ENCODE measurements at places on chromosomes 4 and X. TPM values are rescaled to one million over a fixed set of nuclear protein-coding genes. Genes with fewer than 3 reads are reported as not detected.
A peak's percentile ranks its signal among the peaks of the same experiment; 100 is the strongest.

GRCh38 chrX:41561045-41561444 lies 113.9 kb downstream of the NYX start:
- no peak for DNase-seq

GRCh38 chr4:181909368-181909767 lies 333.8 kb upstream of the TENM3 start:
- no peak for DNase-seq

DNA sequence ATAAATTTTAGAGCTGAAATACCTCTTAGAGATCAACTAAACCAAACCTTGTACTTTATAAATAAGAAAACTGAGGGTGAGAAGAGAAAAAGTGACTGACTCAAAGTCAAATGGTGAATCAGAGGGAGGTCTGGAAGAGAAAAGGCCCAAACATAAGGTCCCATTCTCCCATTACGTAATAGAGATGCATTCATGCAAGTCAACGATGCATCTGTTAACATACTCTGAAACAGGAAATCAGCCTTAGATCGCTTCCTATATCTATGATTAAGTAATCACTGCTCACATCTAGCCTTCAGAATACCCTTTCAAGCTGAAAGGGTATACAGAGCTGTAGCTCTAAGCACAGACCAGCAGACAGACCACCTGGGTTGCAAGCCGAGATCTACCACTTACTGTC lies 6.5 kb downstream of the RNF150 start:
- no peak for DNase-seq

DNA sequence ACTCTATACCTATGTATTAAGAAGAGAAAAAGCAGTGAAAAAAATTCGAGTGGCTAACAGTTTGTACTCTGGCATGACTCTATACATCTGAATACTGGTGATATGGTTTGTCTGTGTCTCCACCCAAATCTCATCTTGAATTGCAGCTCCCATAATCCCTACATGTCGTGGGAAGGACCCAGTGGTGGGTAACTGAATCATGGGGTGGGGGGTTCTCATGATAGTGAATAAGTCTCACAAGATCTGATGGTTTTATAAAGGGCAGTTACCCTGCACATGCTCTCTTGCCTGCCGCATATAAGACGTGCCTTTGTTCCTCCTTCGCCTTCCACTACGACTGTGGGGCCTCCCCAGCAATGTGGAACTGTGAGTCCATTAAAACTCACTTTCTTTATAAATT lies 70.4 kb downstream of the LRBA start:
- no peak for DNase-seq

- DNase-seq, result no peak
Observed at GRCh38 chr4:133803341-133803740, 398.2 kb downstream of the PABPC4L start.

DNA sequence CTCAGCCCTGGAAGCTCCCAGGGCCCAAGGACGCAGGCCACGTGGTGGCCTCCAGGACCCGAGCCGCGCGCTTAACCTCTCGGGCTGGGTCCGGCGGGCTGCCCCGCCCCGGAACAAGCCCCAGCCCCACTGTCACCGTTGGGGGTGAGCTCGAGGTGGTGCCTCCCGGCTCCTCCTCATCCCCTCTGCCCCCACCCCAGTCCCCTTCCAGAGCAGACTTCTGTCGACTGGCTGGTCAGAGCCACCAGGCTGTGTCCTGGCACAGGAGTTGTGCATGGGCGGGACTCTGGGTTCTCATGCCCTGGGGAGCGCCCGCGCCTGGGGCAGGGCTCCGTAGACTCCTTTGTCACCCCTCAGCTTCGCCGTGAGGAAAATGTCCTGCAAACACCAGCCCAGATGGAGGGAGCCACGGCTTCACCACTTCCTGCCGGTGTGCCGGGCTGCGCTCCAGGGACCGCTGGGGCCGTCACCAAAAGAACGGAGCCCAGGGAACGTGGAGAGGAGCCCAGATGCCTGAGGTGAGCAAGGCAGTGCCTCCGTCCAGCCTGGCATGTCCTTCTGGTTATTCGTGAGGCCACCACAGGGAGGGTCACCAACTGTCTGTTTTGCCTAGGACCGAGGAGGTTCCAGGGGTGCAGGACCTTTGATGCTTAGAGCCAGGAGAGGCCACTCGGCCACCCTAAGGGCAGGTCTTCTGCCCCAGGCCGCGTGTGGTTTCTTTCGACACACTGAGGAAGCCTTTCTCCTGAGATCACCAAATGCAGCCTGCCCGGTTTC lies 7.1 kb upstream of the RGS12 start:
- no peak for DNase-seq

GRCh38 chrX:104084534-104085277 lies 8.7 kb upstream of the TMSB15C start:
- no peak for DNase-seq

DNA sequence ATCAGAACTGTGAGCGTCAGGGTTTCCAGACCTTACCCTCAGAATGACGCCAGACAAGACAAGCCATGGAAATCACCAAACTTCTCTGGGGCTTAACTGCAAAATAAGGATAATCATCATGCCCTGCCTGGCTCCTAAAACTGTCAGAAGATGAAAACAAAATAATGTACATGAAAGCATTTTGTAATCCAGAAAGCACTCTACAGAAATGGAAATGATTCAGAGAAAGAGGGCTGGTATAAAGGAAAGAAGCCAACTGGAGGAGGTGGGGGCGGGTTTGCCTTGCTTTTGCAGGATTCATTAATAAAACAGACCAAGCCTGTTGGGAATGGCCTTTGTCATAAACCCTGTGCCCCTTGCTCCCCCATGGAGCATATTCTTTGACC lies 47.3 kb downstream of the SEPSECS start:
- no peak for DNase-seq

GRCh38 chr4:8538076-8538702 lies 42.0 kb upstream of the GPR78 start:
- no peak for DNase-seq

- no peak for DNase-seq
Observed at GRCh38 chrX:42797651-42798269, 19.8 kb upstream of the PPP1R2C start.

DNA sequence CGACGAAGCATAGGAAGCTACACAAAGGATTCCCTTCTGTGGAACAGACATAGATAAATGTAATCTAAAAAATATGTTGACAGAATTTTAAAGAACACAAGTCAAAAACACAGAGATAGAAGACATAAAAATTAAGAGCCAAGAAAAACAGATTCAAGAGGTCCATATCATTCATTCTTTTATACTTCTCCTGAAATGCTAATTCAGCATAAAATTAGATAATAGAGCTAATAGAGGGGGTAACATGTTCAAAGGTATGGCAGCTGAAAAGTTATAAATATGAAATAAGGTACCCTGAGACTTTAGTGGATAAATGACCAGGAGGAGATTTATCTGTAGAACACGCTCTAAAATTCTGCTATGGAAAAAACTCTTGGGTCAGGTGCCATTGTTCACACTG lies 37.4 kb upstream of the PRSS48 start:
- DNase-seq, result no peak

DNA sequence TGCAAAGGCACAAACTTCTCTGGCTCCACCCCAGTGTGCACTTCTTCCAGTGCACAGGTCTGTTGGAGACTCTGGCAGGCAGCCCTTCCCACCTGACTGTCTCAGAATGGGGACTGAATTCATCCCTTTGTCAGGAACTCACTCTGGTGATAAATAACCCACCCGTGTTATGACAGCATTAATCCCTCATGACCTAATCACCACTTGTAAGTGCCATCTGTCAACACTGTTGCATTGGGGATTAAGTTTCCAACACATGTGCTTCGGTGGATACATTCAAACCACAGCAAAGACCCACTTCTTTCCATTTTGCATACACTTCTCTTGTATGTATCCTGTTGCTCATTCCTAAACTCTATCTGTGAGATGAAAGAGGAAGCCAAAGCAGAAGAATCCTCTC lies 1002.9 kb upstream of the IGFBP7 start:
- DNase-seq, result no peak

GRCh38 chr4:165982934-165983333 lies 109.9 kb downstream of the TLL1 start:
- no peak for DNase-seq

DNA sequence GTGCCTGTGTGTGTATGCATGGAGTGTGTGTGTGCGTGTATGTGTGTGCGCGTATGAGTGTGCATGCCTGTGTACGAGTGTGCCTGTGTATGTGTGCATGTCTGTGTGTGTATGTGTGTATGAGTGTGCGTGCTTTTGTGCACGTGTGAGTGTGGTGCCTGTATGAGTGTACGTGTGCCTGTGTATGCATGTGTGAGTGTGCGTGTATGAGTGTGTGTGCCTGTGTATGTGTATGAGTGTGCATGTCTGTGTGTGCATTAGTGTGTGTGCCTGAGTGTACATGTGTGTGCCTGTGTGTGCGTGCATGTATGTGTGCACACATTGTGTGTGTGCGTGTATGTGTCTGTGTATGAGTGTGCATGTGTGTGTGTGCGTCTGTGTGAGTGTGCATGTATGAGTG lies 5.7 kb downstream of the DOK7 start:
- no peak for DNase-seq

- no peak for DNase-seq
Observed at GRCh38 chr4:33218238-33218637, 2498.1 kb downstream of the PCDH7 start.

GRCh38 chr4:158209825-158210807 lies at the start of gene TMEM144:
Gene TMEM144, plus strand, starts transcription at chr4:158210486. Its CDS starts 2,182 bp downstream, at chr4:158212668.
- peak; percentile 91 for DNase-seq

GRCh38 chr4:55549888-55550287 lies 3.2 kb upstream of the CLOCK start:
- DNase-seq, result no peak

DNA sequence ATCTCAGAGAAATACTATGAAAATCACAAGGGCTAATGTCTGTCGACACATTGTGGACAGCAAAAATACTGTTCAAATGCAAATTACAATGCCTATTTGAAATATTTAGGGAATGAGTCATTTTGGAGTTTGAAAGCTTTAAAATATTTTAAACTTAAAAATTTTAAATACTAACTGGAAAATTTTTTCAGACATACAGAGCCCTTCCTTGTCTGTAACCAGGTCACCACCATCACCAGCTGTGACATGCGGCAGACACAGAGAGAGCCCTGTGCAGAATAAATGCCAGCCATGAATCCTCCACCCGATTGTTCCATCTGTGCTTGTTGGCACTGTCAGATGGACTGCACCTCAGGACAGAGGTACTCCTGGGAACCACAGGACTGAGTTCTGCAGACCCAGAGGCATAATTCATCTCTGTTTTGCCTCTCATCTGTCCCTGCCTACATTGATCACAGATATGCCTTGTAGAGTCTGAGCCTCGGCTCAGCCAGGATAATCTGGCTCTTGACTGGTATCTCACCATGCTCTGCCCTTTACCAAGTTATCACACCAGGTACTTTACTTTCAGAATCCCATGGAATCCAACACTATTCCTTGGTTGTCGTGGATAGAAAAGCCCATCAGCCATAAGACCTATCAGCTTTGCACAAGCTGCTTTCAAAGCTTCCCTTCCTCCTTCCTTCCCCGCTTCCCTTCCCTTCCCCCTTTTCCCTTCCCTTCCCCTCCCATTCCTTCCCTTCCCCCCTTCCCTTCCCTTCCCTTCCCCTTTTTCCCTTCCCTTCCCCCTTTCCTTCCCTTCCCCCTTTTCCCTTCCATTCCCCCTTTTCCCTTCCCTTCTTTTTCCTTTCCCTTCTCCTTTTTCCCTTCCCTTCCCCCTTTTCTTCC lies 67.2 kb downstream of the TBC1D9 start:
- no peak for DNase-seq

DNA sequence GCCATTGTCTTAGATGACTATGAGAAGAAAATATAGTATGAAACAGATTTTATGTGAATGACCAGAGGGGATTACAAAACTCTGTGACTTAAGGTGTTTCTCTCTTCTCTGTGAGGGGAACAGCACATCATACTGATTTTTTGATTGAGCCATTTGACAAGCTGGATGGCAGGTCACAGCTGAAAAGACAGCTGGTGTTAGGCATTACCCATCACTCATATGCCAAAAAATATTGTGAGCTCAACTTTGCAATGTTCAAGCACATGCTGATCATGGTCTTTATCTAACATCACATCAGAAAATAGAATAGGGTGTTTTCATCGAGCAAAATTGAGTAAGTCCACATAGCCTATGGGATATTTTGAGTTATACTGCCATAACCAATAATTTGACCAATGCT lies 86.7 kb upstream of the TECRL start:
- no peak for DNase-seq

- DNase-seq, result no peak
Observed at GRCh38 chr4:6944301-6945051, 34.9 kb downstream of the TBC1D14 start.

Gene PAGE5
- not detected for total RNA-seq

Gene BEX5
- 0.99 TPM for total RNA-seq

Gene KLKB1
- 0.74 TPM for total RNA-seq

Gene COQ2
- total RNA-seq, result 27.3 TPM

Gene FAM184B
- total RNA-seq, result not detected

Gene GYPA
- total RNA-seq, result not detected

Gene AKAP4
- not detected for total RNA-seq

Gene ODAPH
- not detected for total RNA-seq

Gene GDPD2
- total RNA-seq, result not detected

Gene TMSB15C
- total RNA-seq, result 0.27 TPM

Gene MAGIX
- 2.4 TPM for total RNA-seq

Gene S100P
- not detected for total RNA-seq

Data from left ventricle myocardium inferior (tissue), 1 donor.